ENCODE measurements at places on chromosomes 4 and X. TPM values are rescaled to one million over a fixed set of nuclear protein-coding genes. Genes with fewer than 3 reads are reported as not detected.

DNA sequence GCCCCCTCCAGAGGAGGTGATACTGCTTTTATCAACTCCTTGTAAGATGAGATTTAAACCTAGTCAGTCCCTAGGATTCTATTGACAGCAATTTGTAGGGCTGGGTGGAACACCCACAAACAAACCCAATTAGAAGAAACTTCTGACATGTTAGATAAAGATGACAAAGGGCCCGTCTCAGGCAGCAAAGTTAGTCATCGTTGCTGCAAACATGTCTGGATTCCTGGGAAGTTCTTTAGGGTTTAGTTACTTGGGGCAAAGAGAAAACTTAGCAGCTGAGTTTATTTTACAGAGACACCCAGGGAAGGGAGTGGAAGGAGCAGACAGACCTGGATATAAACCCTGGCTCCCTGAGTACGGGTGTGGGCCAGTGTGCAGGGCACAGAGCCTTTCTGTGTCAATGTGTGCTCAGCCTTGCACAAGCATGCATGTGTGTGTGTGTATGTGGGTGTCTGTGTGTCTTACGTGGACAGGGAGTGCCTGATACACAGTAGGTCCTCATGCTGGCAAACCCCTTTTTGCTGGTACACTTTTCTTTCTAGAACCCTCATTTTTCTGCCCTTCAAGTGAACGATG is 130.0 kb upstream of the STX18 start:
- no peak for DNase-seq

TNIP3 gene
- total RNA-seq = not detected

DNA sequence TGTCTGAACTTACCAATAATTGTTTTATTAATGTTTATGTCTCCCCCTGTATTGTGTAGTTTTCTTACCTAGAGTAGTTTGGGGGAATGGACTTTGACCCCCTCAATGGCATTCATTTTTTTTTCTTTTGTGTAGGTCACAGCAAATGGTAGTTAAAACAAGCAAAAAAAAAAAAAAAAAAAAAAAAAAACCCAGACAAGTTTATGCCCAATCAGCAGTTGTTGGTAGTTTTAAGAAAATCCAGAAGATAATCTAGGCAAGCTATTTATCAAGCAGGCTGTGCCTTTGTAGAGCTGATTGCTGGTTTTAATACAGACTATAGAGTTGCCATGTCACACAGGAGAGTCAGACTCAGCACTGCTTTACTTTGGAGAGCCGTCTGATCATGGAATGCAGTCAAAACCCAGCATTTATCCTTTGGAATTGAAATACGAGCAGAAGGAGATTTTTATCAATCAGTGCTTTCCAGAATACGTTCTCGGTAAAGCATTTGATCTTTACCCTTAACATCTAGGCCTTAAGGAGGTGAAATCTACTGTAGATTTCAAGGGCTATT is 16.6 kb downstream of the DCUN1D4 start:
- DNase-seq = no peak

- DNase-seq = no peak
Observed at GRCh38 chrX:16814597-16814996, 28.3 kb downstream of the TXLNG start.

TCEAL2 gene
- total RNA-seq = not detected

OTUD5 gene
- total RNA-seq = 57.4 TPM

PTPN13 gene
- 56.0 TPM for total RNA-seq

DNA sequence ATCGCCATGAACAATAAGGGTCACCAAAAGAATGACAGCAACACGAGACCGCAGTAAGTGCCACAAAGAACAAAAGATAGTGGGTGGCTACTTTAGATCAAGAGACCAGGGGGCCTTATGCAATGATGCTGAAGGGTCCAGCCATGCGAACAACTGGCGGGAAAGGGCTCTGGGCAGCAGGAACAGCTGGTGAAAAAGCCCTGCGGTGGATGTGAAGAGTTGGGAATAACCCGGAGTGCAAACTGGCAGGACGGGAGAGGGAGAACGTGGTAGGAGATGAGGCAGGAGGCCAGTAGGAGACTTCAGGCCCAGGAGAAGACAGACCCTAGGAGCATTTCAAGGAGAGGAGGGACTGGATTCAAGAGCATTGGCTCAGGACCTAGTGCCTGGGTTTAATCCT is 120.2 kb downstream of the AFAP1 start:
- DNase-seq = no peak

GRCh38 chr4:5082376-5082775 is 31.1 kb downstream of the STK32B start:
- no peak for DNase-seq

DNA sequence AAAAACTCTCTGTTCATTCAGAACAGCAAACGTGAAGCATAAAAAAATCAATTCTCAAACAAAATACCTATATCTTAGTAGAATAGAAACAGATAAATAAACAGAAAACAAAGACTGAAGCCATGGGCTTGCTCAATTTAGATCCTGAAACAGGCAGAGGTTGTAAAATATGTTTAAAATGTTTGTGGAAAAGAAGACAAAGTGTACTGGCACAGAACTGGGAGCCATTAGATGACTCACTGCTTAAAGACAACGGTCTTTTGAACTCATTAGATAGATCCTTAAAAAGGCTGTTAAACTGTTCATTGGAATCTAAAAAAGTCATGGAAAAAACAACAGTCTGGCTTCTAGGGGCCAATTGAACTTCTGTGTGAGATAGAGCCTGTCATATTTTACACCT is 247.0 kb upstream of the NDST4 start:
- no peak for DNase-seq

DNA sequence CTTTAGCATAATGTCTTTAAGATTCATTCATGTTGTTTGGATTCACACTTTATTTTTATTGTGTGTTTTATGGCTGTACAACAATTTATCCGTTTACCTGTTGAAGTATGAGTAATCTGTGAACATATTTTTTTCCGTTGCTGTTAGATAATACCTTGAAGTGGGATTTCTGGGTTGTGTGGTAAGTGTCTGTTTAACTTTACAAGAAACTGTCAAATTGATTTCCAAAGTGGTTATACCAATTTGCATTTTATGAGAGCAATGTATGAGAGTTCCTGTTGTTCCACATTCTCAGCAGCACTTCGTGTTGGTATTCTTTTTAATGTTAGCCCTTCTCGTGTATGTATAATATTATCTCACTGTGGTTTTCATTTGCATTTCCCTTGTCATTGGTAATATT is 53.6 kb downstream of the USP53 start:
- DNase-seq = no peak

BEX1 gene
- total RNA-seq = 10.7 TPM

DNA sequence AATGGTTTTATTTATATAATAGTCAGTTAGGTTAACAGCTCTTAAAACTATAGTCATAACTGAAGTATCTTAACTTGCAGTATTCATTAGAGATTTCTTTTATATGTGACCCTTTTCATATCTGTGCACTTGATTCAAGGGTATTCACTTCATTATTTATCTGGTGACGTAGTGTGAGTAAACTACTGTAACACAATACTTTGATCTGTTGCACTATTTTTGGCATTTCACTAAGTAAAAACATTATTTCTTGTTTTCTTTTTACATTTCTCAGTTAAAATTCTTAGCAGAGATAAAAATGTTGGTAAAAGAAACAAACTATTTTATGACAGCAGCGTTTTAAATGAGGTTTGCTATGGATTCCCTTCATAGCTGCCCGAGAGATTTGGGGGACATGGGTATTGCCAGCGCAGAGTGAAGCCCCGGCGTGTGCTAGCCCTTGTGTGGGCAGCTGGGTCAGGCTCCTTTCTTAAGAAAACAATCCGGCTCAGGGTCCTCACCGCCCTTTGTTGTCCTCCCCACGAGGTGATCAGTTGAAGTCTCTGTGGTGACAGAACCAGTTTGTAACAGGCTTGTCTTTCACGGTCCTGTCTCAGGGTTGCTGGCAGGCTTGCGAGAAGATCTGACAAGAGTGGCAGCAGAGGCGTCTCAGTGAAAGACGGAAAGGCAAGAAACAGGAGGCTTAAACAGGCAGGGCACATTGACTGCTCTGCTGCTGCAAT is 293.4 kb downstream of the BMPR1B start:
- no peak for DNase-seq

DNA sequence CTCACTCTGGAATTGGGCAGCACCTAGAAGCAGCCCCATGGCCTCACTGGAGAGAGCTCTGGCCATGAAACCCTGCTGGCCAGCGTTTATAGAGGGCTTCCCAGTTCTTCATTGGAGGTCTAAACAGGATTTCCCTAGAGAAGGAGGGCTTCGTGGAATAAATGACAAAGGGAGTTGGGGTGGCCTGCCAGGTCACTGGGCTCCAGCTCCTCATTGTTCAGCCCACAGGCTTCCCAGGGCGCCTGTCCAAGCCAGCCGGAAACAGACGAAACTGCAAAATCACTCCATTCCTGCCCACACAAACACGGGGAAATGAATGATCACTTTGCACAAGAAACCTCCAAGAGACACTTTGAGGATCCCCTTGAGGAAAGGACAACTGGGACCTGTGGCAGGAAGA is 189.7 kb downstream of the TSPAN5 start:
- no peak for DNase-seq

GAGE13 gene
- not detected for total RNA-seq

- no peak for DNase-seq
Observed at GRCh38 chr4:7201420-7202305, 9.3 kb downstream of the SORCS2 start.

- no peak for DNase-seq
Observed at GRCh38 chr4:150680651-150681050, 98.7 kb downstream of the MAB21L2 start.

DNA sequence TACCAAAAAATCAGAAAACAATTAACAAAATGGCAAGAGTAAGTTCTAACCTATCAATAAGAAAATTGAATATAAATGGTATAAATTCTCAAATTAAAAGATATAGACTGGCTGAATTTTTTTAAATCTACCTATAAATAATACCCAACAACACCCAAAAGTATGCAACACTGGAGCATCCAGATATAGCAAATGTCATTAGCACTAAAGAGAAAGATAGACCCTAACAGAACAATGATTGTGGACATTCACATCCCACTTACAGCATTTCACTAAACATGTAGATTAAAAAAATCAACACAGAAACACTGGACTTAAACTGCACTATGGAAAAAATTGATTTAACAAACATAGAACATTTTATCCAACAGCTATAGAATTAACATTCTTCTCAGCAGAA is 673.0 kb upstream of the GRID2 start:
- no peak for DNase-seq

GRCh38 chrX:151523351-151523750 is 40.1 kb upstream of the PASD1 start:
- DNase-seq = no peak

DNA sequence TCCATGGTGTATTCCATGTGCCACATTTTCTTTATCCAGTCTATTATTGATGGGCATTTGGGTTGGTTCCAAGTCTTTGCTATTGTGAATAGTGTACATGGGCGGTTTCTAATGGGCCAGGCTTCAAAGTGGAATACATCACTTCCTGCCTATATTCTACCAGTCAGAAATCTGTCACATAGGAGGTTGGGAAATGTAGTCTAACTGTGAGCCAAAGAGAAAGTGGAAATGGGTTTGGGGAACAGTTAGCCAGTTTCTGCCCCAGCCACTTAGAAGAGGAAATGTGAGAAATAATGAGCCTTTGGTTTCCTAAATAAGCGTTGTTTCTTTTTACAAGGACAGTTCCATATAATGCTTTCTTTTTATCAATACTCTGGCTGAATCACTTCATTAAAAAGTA is 85.1 kb upstream of the AP1S2 start:
- DNase-seq = no peak

SHISA3 gene
- total RNA-seq = 3.9 TPM

GLRA2 gene
- total RNA-seq = not detected

MAGEB6 gene
- not detected for total RNA-seq

DNA sequence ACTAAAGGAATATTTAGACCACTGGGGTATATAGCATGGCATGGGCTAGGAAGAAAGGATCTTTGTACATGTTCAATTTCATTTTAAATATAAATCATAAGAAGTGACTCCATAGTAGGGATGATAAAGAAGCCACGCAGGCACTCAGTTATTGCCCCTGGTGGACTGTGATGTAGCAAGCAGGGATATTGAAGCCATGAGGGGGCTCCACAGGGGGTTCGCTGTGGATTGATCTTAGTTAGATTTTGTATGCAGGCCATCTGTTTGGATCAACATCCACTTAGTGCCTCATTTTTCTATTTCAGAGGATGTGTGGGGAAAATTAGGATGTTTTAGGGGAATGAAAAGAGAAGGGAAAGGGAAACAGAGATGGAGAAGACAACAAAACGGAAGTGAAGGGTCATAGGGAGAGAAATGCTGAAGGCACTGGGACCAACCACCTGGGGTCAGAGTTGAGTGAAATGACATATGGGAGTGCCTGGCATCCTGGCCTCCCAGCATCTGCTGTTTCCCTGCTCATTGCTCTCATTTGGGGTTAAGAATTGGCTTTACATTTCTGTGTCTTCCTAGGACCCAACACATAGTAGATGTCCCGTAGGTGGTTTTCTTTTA is 11.2 kb upstream of the FREM3 start:
- DNase-seq = no peak

ADH7 gene
- not detected for total RNA-seq

TRIML1 gene
- not detected for total RNA-seq

- no peak for DNase-seq
Observed at GRCh38 chrX:10172877-10173276, 16.1 kb downstream of the CLCN4 start.

EDA2R gene
- total RNA-seq = 2.3 TPM

DNA sequence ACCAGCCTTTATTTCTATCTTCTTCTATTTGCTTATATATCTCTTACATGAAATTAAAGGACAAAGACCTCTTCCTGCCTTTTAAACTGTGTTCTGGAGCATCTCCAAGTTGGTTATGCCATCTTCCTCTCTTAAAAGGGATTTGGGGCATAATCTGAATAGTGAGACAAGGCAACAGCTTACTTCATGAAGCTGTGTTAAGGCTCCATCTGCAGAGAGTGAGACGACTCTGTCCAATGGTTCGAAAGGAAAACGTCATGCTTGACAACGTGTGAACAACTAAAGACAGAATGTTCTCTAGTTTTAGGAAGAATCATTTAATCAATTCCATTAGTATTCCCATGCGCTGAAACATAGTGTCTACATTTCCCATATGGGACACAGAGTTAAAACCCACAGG is 59.4 kb downstream of the GPM6A start:
- DNase-seq = no peak

DNA sequence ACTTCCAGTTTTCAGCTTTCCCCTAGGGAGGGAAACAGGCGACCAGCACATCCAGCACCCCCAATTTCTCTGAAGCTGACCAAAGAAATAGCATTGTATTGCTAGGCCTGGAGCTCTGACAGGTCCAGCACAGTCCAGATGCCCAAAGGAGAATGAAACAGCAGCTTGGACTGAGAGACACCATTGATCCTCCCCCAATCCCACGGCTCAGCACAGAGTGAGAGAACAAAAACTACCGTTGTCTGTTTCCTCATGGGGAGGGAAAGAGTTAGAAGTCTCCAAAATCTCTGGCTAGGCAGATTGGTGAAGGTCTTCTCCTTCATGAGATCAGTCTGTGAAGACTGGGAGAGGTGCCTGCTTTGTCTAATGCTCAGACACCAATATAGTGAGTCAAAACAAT is 8.6 kb downstream of the TCEAL7 start:
- no peak for DNase-seq

GRCh38 chrX:121245763-121246162 is 198.4 kb downstream of the GLUD2 start:
- DNase-seq = no peak
